Activated CD4-positive, CD25-positive, alpha-beta regulatory T cell treated with anti-CD3 and anti-CD28 coated beads, Interleukin-2, amount 50 U/mL, for 16 hours (primary cell): ENCODE measurements at places on chromosomes 6 and 20.
A peak's percentile ranks its signal among the peaks of the same experiment; 100 is the strongest.

GRCh38 chr6:166112580-166112979 is 55.1 kb downstream of the TBXT start:
- DNase-seq: no peak

GRCh38 chr6:76940191-76940590 is 523.1 kb downstream of the HTR1B start:
- no peak for DNase-seq

- no peak for DNase-seq
Measured at GRCh38 chr6:157614026-157614568, 208.9 kb upstream of the SNX9 start.

DNA sequence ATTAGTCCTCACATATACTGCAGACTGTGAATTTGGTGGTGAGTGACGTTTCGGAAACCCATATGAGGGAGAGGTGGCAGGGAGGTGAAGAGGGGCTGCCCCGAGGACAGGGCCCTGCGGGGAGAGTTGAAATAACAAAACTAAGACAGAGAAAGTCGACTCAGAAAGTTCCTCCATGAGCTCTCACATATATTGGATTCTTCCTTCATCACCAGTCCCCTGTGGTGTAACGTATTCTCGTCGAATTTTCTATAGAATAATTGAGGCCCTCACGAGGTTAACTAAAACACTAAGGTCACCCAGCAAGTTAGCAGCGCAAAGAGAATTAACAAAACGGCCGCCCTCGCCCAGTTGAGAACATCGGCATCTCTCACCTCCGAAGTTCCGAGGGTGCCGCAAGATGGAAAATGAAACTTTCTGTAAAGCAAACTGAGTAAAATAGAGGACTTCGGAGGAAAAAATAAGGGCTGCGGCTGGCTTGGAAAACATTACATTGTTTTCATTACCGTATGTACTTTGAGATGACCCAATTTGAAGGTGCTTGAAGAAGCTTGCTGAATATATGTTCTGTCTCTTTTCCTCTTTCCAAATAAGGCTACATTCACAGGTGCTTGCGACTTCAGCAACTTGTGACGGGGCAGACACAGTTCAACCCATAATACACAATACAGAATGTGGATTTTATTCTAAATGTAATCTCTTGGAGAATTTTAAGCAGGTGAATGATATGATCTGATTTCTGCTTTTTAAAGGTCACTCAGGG is 490.9 kb upstream of the JARID2 start:
- DNase-seq: peak; percentile 10

DNA sequence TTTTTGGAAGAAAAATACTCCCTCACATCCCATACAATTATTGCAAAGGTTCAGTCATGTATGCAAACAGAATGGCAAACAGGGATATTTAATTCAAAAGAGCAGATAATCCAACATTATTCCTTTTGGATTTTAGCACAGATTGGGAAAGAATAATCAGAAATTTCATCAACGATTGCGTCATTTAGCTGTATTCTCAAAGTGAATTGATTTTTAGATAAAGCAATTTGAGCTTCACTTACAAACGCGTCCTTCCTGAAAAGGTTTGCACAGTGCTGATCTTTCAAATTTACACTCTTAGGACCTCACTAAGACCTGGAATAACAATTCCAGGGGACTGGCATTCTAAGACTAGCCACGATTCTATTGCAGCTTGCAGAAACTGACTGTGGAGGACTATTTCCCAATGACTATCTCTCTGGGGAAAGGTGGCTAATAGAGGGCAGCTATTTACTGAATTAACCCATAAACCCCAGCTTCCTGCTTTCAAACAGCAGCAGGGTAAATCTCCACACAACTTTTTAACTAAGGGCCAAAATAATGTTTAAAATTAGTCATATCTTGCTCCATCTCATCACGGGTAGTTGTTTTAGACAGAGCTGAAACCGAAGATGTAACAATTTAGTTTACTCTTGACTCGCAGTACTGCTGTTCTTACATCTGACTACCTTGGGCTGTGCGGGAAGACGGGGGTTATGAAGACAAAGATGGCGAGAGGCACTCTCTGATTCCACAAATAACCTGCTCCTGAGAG is 131.2 kb upstream of the FAM184A start:
- DNase-seq: no peak

DNA sequence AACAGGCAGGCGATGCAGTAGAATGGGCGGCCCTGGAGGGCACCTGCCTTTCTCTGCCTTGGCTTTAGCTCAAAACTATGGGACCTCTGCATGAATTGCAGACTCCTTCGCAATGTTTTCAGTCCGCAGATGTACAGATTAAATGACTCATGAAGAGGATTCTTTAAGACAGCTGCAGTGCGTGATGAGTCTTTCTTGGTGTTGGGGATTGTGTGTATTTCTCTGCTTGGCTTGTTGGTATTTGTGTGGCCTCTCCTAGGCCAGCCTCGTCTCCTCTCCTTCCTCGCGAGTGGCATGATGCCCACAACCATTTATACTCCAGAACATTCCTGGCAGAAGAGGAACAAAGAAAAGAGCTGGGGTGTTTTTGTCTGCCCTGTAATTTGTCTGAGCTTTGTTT is 110.6 kb downstream of the SYNDIG1 start:
- DNase-seq: no peak

DNA sequence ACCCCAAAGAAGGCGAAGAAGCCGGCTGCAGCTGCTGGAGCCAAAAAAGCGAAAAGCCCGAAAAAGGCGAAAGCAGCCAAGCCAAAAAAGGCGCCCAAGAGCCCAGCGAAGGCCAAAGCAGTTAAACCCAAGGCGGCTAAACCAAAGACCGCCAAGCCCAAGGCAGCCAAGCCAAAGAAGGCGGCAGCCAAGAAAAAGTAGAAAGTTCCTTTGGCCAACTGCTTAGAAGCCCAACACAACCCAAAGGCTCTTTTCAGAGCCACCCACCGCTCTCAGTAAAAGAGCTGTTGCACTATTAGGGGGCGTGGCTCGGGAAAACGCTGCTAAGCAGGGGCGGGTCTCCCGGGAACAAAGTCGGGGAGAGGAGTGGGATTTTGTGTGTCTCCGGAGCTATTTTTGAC is 69.6 kb downstream of the HFE start:
- DNase-seq: no peak

DNA sequence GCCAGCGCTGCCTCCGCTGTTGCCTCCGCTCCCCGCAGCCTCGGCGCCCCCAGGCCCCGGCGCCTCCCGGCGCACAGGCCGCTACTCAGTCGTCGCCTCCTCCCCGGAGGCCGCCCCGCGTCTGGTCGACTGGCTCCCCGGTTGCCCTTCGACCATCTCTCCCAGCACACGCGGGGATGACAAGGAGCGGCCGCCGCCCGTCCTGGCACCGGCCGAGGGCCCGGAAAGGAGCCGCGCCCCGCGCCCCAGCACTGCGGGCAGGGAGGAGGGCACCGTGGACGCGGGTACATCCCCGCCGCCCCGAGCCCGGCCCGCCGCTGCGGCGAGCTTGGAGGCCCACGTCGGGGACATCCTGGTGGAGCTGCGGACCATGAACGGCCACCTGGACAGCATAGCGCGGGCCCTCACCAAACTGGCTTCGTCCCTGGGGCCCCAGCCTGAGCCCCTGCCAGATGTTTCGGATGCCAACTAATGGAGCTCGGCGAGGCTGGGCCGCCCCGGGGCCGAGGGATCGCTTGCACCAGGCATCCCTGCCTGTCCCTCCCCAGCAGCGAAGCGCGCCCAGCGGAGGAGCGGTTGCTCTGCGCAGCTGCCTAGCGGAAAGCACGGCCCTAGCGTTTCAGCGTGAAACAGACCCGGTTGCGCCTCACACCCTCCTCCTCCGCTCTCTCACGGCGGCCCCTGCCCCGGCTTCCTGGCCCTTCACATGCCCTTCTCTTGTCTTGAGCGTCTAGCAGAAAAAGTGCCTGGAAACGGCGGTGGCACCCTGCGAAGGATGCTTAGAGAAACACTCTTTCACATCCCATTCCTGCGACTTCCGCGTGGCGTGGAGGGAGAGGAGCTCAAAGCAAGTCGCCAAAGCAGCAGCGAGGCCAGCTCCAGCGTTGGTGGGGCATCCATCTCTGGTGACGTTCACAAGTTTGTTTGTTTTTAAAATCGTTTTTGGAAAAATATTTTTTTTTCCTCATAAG is 285.8 kb upstream of the SUPT3H start:
- DNase-seq: no peak

GRCh38 chr6:21729431-21729830 is 135.9 kb downstream of the SOX4 start:
- no peak for DNase-seq

GRCh38 chr6:73058736-73059135 is 166.6 kb downstream of the KHDC1L start:
- no peak for DNase-seq

DNA sequence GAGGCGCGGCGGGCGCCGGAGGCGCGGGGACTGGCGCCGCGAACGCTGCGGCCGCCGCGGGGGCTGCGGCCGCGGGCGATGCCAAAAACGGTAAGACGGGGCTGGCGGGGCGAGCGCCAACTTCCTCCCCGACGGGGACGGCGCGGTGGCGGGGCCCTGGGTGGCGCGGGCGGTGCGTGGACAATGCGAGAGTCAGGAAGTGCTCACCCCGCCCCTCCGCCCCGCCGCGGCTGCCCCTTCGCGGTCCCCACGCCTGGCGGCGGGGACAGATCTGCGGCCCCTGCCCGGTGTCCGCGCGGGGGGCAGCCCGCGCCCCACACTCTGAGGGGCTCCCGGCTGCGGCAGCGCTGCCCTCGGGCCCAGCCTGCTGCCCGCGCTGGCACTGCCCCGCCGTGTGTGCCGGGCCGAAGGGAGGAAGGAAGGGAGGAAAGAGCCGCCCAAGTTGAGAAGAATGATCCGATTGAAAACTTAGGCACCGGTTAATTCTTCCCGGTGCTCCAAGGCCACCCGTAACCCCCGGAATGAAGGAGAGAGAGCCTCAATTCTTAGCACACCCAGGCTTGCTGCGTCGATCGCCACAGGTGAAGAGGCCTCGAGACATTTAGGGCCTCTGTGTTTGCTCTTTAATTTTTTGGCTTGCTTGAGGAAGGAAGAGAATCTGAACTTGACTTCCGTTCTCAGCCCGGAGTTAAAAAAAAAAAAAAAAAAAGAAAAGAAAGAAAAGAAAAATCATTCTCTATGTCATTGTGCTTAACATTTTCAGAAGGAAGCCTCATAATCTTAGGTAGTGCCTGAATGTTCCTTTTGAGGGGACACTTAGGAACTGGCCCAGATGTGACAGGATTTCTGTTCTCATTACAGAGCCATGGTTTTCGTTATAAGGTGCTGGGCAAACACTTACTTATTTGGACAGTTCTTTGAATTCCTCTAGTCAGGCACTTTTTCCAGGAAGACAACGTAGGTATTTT is 982 bp downstream of the HECA start:
- DNase-seq: no peak

DNA sequence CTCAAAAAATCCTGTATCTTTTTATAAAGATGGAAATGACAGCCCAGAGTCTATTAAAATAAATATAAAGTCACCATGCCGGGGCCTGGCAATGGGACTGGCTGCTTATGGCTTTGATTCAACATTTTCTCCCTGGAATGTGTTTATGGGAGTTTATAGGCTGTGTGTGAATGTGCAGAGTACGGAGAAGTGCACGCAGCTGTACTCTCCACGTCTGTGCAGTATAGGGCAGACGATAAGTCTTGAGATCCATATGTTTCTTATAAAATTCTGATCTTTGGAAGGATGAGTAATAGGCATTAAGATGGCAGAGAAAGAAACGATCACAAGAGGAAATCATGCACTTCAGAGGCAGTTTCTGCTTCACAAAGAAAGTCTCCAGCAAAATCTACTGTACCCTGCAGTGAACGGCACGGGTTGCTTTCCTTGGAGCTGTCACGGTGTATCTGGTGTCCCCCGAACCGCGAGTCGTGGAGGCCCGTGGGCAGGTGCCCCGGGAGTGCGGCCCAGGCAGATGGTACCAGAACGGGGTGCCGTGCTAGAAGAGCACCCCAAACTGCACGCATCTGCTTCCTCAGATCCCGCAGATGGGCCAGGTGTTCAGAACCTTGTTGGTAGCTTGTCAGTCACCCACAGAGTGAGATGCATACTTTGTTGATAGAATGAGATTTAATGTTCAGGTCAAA is 382.5 kb downstream of the TAF4 start:
- no peak for DNase-seq

DNA sequence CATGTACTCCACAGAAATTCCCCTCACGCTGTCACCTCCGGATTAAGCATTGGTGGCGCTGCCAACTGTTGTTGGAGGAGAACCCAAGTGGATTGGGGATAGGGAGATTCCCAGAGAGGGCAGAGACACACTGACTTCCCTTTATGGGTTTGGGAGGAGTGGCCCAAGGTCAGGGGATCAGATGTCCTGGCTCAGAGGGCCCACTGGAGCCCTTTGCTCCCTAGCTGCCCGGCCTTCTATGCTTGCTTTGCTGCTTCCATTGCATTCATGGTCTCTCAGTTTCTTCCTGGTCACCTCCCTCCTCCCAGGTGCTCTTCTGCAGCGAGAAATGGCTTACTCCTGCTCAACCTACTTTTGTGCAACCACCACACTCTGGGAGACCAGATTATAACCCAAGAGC is 14.3 kb downstream of the CUL9 start:
- DNase-seq: no peak

DNA sequence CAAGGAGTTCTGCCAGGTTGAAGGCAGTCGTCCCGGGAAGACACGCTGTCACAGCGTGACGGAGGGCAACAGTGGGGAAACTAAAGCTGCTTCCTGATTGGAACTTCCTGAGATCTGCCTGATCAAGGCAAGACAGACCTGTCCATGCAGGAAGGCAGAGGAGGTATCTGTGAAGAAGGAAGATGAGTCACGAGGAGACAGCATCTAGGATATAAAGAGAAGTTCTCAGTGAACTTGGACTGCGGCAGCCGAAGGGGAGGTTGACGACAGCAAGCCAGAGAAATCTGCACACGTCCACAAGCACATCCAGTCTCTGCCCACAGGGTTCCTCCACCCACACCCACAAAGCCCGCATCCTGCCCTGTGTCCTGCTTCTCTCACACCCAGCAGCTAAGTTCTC is 38.6 kb downstream of the PREP start:
- DNase-seq: no peak

GRCh38 chr20:45832619-45833018 is 980 bp upstream of the SNX21 start:
- DNase-seq: no peak

GRCh38 chr6:149160943-149161342 is 156.6 kb upstream of the TAB2 start:
- no peak for DNase-seq

DNA sequence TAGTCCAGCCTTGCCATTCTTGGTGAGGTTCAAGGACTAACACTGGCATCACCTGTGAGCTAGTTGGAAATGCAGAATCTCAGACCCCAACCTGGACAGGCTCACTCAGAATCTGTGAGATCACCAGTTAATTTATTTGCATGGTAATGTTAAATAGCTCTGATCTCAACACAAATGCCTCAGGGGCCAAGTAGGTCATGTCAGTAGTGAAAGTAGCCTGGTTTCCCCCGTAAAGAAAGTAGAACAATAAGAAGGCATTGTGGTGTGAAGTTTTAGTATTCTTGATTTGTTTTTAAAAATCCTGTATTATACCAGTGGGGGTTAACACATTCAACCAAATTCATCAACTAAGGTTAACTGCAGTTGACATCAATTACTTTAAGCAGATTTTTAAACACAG is 105.5 kb downstream of the PPP1R14C start:
- DNase-seq: no peak

- peak; percentile 63 for DNase-seq
Measured at GRCh38 chr20:50190251-50191064, at the start of gene CEBPB. TSS of gene CEBPB (plus strand) at chr20:50190830. CDS start at chr20:50191034, 204 bp downstream.
